ENCODE measurements at places on chromosomes 4 and X.

DNA sequence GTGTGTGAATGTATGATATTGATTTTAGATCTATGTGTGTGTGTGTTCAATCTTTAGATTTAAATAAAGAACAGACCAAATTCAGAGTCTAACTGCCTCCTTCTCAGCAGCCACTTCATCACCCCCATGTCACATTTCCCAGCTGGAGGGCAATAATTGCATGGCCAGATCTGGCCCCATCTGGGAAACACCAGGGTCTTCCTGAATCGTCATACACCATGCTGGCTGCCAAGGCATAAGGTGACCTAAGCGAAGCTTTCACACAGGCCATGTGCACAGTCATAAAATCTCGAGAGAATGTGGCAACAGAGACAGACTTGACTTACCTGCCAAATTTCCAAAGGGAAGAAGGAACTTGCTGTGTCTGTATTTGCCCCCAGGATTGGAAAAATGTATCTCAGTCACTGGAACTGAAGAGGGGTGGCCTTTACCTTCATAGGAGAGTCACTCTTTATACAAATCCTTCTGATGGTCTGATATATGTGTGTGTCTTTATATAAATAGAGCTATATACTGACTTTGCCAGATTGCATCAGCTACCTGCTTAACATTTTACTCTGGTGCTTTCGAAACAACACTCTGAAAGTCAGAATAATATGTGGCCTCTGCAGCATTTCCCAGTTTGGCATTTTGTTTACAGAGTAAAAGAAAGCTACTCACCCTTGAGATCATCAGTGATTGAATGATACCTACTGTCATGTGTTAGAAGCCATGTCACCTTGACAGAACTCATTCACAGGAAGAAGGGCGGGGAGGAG lies at the start of gene PLAC1:
TSS of gene PLAC1 (minus strand) at position 470 of the 758 bp plus-strand sequence. CDS start 91,789 bp downstream, outside the sequence.
- no peak for DNase-seq

- no peak for DNase-seq
Observed at GRCh38 chr4:184281231-184282139, 63.8 kb upstream of the ENPP6 start.

GRCh38 chrX:104370089-104370488 lies 115.4 kb upstream of the ESX1 start:
- DNase-seq, result no peak

- DNase-seq, result no peak
Observed at GRCh38 chr4:1351854-1352566, 5.0 kb downstream of the UVSSA start.

- no peak for DNase-seq
Observed at GRCh38 chrX:18151649-18152048, 69.0 kb downstream of the BEND2 start.

- no peak for DNase-seq
Observed at GRCh38 chr4:174983128-174983750, 65.1 kb downstream of the ADAM29 start.

GRCh38 chr4:45987858-45988257 lies 136.0 kb downstream of the GABRG1 start:
- no peak for DNase-seq

DNA sequence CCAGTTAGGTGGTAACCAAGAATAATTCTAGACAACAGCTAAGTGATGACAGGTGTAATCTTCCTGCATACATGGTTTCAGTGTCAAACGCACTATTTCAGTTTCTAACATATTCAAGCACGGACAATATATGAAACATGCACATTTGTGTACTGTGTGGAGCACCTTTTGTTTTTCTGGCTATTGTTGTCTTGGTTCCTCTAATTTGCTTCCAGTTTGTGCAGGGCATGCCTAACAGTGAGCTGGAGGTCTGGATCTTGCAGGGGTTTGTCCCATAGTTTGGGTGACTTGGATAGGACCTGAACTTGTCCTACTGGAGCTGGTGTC lies 70.5 kb upstream of the TBC1D9 start:
- no peak for DNase-seq

GRCh38 chr4:16226816-16227461 lies 668 bp upstream of the TAPT1 start:
- no peak for DNase-seq
